ENCODE measurements at places on chromosomes 3 and 15.

GRCh38 chr3:78792212-78792611, 975.6 kb downstream of the ROBO1 start:
- DNase-seq: no peak

DNA sequence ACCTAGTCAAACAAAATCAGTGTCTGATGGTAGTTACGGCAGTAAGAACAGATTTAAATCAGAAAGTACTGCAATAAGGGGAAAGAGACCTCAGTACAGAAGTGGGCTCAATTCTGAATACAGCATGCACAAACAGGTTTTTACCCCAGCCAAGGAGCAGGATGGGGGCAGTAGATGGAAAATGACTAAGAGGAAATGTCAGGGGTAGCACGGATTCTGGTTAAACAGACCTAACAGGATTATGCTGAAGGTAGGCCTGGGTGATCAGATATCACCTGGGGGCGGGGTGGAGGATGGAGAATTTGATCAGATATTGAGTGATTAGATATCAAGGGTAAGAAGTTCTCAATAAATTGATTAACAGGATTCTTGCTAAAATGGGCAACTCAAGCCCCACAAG, 19.0 kb downstream of the MESD start:
- DNase-seq: no peak

DNA sequence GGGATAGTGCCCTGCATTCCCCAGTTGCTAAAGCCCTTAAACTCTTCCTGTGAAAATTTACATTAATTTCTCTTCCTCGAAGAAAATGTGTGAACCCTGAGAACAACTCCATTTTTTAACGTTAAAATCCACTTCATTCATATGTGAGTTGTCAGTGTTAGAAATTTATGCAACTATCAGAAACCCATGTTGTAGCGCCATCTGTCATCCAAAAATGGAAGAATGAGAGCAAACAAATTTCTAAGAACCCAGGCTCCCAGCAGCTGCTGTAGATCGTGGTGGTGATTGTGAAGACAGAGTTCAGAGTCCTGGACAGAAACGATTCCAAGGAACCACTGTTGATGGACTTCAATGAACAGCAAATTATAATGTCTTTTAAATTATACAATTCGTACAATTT, 179.7 kb upstream of the NDN start:
- DNase-seq: no peak

DNA sequence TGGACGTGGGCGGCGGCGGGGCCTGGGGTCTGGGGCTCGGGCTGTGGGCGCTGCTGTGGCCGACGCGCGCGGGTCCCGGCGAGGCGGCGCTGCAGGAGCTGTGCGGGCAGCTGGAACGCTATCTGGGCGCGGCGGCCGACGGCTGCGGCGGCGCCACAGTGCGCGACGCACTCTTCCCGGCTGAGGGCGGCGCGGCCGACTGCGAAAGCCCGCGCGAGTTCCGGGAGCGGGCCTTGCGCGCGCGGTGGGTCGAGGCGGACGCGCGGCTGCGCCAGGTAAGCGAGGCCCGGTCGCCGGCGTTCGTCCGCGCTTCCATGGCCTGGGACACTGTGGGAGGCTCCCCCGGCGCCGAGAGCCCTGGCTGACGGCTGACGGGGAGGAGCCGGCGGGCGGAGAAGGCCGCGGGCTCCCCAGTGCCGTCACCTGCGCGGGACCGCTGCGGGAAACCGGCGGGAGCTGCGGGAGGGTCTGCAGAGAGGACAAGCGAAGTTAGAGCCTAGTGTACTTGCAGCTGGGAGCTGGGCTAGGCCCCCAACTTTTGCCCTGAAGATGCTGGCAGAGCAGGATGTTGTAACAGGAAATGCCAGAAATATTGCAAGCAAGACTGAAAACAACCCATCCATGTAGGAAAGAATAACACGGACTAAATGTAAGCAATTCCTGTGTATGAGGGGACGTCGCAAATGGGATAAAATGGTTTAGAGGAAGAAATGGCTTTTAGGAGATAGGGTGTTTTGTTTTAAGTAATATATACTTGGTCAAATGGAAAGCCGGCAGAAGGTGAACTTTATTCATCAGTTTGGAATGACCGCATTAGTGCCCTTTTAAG, 847 bp downstream of the WHAMM start:
- peak; percentile 42 for DNase-seq

DNA sequence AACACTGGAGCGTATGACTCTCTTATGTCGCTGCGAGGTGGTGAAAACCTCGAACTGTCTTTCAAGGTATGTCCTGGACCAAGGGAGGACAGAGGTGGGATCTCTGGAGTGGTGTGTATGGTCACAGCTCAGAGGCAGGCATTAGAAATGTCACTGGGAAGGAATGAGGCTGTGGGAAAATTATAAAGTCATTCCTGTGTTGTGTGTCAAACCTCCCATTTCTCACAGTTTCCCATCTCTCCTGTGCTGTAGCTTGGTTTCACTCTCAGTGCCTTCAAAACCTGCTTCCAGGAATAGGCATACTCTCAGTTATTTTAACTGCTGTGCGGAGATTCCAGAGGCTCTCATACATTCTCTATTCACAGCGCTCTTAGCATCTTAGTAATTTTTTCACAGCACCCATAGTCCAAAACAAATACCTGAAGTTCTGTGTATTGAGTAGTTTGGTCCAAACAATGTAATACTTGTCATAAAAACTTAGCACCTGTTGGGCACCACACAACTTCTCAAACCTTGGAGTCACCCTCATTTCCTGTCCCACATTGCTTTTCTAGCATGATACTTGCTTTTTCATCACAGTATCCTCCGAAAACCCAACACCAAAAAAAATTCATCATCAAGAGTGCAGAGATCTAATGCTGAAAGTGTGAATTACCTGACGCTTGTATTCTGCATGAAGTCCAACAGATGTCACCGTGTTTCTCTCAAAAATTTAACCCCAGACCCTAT, 36.9 kb downstream of the GALNT15 start:
- DNase-seq: no peak

GRCh38 chr3:34568766-34569165, 770.3 kb downstream of the PDCD6IP start:
- DNase-seq: no peak

DNA sequence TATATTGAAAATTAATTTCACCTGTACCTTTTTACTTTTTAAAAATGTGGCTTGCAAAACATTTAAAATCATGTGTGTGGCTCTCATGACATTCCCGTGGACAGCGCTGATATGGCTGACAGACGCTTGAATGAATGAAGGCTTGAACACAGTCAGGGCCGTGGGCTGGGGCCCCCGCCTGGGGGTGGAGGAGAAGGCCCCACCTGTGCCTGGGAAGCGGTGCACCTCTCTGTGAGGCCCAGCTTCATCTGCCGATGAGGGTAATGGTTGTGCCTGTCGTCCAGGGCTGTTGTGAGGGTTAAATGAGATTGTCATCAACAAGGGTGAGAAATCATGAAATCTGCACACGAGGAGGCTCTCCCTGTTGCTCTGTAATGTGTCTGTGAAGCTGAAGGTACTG, 85.9 kb upstream of the PRR23E start:
- DNase-seq: no peak

DNA sequence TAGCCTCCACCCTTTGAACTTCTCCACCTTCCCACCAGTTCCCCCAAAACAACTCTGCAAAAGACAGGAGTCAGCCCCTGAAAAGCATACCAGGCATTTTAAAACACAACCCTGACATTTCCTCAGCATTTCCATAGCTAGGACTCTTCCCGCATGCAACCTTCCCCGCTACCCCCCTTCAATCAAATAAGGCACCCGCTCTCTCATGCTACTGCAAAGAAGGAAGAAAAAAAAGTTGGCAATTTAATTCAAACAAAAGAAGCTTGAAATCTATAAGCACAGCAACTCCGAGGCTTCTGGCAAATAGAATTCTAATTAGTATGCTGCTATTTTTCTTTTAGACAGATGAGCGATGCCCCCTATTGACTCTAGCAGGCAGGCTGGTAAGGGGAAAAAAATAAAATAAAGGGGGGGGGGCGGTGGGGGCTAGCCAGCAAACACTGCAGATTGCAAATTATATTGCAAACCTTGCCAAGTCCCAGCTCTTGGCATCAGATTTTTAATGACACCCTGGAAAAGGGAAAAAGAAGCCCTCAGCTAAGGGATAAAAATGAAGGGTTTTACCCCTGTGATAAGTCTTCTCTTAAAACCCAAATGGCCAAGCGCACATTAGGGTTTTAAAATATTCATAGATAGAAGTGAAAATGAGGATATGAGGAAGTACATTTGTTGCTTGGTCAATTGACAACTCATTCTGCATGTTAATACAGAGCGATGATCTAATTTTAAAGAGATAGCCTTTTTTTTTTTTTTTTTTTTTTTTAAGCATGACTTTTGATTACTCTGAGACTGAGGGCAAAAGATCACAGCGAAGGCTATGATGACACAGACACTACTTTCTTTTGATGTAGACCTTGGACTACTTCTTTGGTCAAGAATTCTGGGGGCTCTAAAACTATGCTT, 255.2 kb downstream of the NR2F2 start:
- DNase-seq: no peak

DNA sequence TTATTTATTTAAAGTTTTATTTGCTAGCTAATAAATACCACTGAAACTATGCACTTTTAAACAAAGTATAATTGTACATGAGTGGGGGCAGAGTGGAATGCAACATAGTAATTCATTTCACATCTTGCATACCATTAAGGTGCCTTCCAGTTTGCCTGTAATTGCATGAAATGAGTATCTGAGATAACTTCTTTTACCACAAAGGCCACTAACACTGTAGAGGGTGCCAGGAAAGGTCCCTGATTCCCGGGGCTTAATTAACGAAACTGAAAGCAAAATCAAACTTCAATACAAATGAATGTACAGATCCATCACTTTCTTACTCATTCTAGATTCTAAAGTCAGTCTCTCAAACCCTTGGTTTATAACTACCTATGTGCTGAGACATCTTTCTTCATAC, 2.1 kb downstream of the CD47 start:
- no peak for DNase-seq

DNA sequence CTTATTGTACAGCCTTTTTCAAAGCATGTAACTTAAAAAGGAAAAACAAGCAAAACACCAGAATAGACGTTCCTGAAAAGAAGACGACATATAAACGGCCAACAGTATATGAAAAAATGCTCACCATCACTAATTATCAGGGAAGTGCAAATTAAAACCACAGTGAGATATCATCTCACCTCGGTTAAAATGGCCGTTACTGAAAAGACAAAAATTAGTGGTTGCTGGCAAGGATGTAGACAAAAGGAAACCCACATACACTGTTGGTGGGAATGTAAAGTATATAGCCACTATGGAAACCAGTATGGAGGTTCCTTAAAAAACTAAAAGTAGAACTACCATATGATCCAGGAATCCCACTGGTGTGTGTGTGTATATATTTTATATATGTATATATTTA, 64.5 kb upstream of the MLF1 start:
- DNase-seq: no peak

- DNase-seq: no peak
These were observed 384.7 kb downstream of the MFSD1 start for GRCh38 chr3:159186581-159186980.

GRCh38 chr15:39226169-39226937, 354.5 kb upstream of the THBS1 start:
- no peak for DNase-seq

- no peak for DNase-seq
These were observed 79.6 kb upstream of the DCBLD2 start for GRCh38 chr3:98980915-98981596.

GRCh38 chr3:37859908-37860199, 1.8 kb upstream of the CTDSPL start:
- DNase-seq: no peak

- DNase-seq: no peak
These were observed 406.1 kb downstream of the TBC1D5 start for GRCh38 chr3:17336291-17336690.

- DNase-seq: no peak
These were observed 56.5 kb downstream of the ST6GAL1 start for GRCh38 chr3:186986816-186987215.

GRCh38 chr3:42666022-42666421, 12.5 kb downstream of the ZBTB47 start:
- DNase-seq: peak; percentile 34

GRCh38 chr3:146274833-146275232, 23.9 kb upstream of the PLSCR4 start:
- no peak for DNase-seq

GRCh38 chr15:75739791-75740190, 27.1 kb upstream of the CSPG4 start:
- no peak for DNase-seq

DNA sequence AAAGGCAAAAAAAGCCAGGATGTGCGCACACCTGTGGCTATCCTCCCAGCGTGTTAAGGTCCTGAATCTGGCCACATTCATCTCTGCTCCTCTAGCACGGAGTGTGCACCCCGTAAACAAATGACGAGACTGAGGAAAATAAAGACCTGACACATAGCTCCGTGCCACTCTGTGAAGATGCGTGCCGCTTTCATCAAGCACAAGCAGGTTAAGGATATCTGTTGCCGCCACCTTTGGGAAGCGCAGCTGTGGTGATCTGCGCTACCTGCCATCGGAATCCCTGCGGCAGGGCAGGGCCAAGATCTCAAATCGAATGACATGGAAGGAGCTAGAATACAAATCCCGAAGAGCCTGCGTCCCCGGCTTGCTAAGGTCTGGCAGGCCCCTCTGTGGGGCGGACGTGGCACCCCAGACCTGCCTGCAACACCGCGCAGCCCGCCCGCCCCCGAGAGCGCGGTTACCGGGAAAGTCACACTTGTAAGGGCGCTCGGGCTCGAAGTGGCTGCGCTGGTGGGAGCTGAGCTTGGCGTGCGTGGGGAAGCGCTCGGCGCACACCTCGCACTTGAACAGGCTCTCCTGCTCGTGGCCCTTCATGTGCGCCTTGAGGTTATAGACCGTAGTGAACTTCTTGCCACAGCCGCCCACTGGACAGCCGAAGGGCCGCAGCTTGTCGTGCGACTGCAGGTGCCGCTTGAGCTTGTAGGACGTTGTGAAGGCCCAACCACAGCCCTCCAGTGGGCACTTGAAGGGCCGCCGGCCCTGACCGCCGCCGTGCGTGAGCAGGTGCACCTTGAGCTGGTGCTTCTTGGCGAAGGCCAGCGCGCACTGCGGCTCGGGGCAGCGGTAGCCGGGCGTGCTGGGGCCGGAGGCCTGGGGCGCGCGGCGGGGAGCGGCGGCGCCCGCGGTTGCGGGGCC, 936 bp downstream of the ZXDC start:
- peak; percentile 53 for DNase-seq

GRCh38 chr3:154085799-154086198, 35.4 kb upstream of the ARHGEF26 start:
- no peak for DNase-seq
